Calu3 (cell line): ENCODE measurements at places on chromosomes 12 and 14.

GRCh38 chr12:102480406-102480805, at the start of gene IGF1:
IGF1 (minus strand) TSS chr12:102480563; CDS start chr12:102480381, 182 bp downstream.
- no peak for DNase-seq

- DNase-seq: no peak
These were observed 7.1 kb downstream of the ASB2 start for GRCh38 chr14:93969082-93969828.

GRCh38 chr14:52898496-52898895, 52.4 kb downstream of the FERMT2 start:
- DNase-seq: no peak

- no peak for DNase-seq
These were observed 139.5 kb downstream of the SMOC1 start for GRCh38 chr14:70018713-70019211.

GRCh38 chr12:96212456-96213375, 18.5 kb downstream of the ELK3 start:
- DNase-seq: no peak

DNA sequence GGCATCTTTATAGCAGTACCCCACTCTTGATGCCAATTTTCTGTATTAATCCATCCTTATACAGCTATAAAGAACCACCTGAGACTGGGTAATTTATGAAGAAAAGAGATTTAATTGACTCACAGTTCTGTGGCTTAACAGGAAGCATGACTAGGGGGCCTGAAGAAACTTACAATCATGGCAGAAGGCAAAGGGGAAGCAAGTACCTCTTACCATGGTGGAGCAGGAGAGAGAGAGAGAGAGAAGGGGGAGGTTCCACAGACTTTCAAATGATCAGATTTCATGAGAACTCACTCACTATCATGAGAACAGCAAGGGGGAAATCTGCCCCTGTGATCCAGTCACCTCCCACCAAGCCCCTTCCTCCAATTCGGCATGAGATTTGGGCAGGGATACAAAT, 84.4 kb downstream of the SLC24A4 start:
- no peak for DNase-seq

- no peak for DNase-seq
These were observed 161.3 kb downstream of the GXYLT1 start for GRCh38 chr12:41983394-41983793.

GRCh38 chr14:51743588-51744000, 91.9 kb downstream of the FRMD6 start:
- DNase-seq: no peak

GRCh38 chr12:100187068-100187467, 13.5 kb upstream of the ACTR6 start:
- no peak for DNase-seq

DNA sequence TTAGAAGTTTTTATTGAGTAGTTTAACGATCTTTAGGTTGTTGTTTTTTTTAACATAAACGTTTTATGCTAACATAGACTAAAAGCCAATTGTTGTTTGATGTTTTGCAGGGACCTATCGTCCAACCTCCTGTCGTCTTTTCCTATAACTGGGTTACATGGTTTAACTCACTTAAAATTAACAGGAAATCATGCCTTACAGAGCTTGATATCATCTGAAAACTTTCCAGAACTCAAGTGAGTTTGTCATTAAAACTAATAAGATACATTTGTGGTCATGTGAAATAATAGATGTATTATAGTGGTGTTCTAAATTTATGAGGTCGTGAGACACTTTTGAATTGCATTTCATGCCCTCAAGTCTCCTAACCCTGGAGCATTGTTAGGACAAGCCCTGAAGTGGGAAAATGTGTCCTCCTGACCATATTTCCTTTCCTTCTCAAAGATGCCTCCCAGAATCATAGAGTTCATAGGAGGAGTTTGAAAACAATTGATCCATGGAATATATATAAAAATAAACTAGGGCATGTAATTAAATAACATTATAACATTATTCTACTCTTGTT, 84.9 kb downstream of the ZFC3H1 start:
- DNase-seq: no peak

GRCh38 chr12:13817131-13817530, 164.3 kb downstream of the GRIN2B start:
- DNase-seq: no peak

DNA sequence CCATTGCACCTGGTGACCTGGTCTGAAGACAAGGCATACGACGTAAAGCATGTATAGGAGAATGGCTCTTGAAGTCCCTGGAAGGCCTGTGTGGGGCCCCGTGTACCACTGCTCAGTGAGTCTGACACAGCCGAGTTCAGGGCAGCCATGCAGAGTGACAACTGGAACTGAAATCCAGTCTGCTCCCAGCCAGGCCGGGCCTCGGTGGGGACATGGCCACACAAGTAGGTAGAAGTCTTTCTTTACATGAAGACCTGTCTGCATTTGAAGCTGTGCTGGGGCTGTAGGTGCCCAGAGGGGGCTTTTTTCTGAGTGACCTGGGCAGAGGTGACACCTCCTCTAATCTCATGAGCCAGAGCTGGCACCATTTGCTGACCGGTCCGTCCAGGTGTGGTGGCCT, 35.7 kb downstream of the ADGRD1 start:
- no peak for DNase-seq

DNA sequence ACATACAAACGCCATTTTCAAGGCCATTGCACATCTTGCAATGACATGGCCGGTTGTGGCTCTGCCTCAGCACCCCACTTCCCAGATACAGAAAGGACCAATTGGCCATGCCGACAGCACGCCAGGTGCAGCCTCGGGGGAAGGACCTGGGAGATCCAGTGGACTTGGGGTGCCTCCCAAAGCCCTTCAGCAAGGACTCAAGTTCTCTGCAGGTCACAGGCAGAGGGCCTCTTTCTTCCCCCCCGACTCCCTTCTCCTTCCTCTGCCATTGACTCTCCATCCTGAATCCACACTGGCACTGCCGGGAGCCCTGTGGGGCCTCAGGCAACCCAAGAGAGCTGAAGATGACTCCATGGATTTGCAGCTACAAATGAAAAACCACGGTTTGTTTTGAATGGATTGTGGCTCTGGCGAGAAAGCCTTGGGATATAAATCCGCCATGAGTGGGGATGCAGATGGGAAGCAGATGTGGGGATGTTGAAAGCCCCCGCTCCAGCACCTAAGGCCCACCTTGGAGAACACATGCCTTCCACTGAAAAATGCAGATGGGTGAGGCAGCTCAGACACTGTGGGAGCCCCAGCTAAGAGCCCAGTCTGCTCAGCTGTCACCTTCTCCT, 35.1 kb upstream of the LTBP2 start:
- no peak for DNase-seq

DNA sequence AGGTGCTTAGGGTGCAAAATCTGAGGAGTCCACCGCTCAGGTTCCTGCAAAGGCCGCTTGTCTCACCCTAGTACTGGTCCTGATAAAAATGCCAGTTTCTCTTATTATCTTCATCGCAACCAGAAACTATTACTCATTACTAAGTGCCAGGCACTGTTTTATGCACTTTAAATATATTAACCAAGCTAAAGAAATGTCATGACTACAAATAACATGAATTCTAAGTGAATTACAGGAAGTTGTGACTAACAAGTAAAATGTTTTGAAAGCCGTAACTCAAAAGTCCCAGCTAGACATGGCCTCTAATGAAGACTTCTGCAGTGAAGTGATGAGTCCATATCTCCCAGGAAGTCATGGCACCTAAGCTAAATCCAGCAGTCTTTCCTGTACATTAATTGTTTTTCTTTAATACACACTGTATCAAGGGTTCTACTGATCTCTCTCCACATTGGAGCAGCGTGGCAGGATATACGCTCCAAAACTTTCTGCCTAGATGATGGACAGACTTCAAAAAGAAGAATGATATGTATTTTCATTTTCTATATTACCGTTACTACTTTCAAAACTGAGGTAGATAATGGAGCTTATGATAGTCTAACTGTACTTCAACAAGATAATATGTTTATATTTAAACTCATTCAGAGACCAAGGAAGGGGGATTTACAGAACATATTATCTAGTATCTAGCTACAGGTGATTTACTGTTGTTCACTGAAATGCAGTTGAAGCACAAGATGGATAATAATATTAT, 117.3 kb upstream of the ARID2 start:
- no peak for DNase-seq

GRCh38 chr14:38083039-38083438, 124.7 kb upstream of the SSTR1 start:
- DNase-seq: no peak

DNA sequence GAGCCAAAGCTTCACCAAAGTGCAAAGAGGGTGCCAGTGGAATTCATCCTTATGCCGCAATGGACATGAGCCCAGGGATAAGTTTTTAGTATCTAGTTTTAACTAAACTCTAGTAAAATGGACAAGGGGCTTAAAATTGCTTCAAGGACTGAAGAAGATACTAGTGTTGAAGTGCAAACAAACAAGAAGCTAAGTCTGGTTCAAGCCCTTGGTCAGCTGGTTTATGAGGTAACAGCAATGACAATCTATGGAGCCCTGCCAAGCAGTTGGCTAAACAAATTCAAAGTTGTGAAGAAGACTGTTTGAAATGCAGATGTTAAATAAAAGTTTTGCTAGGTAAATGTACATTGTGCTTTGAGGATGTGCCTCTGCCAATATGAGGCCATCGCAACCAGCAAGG, 209.4 kb downstream of the KTN1 start:
- no peak for DNase-seq
